ENCODE measurements at places on chromosomes 6 and 20. TPM values are rescaled to one million over a fixed set of nuclear protein-coding genes. Genes with fewer than 3 reads are reported as not detected.

The SLC52A3 gene
- total RNA-seq = not detected

The ZBTB46 gene
- total RNA-seq = 46.9 TPM

The ECT2L gene
- total RNA-seq = not detected

The HSPA12B gene
- total RNA-seq = 11.1 TPM

The CLPSL2 gene
- not detected for total RNA-seq

Data from bladder microvascular endothelial cell (primary cell).